ENCODE measurements at places on chromosomes 13 and 19.

- no peak for DNase-seq
These were observed 3.4 kb downstream of the TBXA2R start for GRCh38 chr19:3603121-3603811.

GRCh38 chr13:97695684-97696083, 257.8 kb upstream of the IPO5 start:
- no peak for DNase-seq

GRCh38 chr19:38213911-38214625, 10.0 kb downstream of the DPF1 start:
- DNase-seq, result peak; percentile 48

GRCh38 chr13:112781287-112781686, 91.4 kb downstream of the ATP11A start:
- no peak for DNase-seq

- DNase-seq, result no peak
These were observed 4.3 kb downstream of the USF2 start for GRCh38 chr19:35272954-35273649.

GRCh38 chr13:27607125-27607524, 13.2 kb downstream of the LNX2 start:
- no peak for DNase-seq

DNA sequence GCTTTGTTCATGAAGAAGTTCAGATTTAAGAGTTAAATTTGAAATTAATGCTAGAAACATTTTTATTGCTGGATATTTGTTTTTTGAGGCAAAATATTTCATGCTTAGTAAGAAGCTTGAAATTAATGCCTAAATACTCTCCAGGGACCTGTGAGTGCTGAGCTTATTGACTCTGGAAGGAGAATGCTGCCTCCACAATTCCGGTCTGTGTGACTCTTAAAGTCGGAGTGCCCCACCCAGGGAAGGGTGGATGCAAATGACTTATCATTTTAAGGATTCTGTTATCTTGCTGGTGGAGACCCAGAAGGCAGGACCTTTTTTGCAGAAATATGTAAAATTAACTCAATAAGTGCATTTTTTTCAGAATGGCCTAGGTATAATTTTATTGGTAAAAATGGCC, 143.8 kb upstream of the RXFP2 start:
- DNase-seq, result no peak

GRCh38 chr19:1777149-1777548, 23.8 kb downstream of the ONECUT3 start:
- no peak for DNase-seq
